ENCODE measurements at places on chromosomes 13 and 19. TPM values are rescaled to one million over a fixed set of nuclear protein-coding genes. Genes with fewer than 3 reads are reported as not detected.

GRCh38 chr19:55483706-55484592 is 1.0 kb upstream of the NAT14 start:
- no peak for DNase-seq

GRCh38 chr13:110067355-110068175 is 239.4 kb downstream of the COL4A1 start:
- DNase-seq = no peak

- DNase-seq = peak; percentile 99
These were observed 346.6 kb downstream of the TBC1D4 start for GRCh38 chr13:75135325-75135825.

DNA sequence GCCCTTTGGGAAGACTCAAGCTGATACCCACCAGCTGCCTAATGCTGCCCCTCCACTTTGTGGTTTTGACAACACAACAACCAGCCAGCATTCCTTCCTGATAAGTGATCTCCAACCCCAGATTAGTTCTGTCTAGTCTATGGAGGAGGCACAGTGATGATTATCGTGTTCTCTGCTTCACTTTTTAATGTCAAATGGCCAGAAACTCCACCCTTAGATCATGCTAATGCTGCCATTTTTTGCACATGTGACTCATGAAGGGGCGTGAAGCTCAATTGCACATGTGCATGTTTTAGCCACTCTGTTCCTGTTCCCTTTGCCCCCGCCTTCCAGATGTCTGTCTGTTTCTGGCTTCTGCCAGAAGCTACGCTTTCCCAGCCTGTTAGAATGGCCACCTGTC is 199.8 kb downstream of the COG6 start:
- peak; percentile 45 for DNase-seq

Gene GRK1
- total RNA-seq = not detected

Gene PLVAP
- total RNA-seq = not detected

All from LHCN-M2 (cell line).